ENCODE measurements at places on chromosomes 1 and 21.
A peak's percentile ranks its signal among the peaks of the same experiment; 100 is the strongest.

DNA sequence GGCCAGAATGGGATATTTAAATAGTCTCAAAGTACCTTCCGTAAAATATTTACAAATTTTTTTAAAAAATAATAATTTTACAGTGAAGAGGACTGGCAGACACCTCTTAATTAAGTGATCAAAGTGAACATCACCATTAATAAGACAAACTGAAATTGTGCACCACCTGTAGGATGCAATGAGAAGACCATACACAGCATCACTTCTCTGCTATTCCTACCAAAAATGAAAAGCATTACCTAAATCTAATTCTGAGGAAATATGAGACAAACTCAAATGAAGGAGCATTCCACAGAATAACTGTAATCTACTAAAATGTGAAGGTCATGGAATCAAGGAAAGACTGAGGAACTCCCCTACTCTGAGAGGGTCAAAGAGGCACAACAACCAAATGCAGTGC, 68.2 kb upstream of the PRDX6 start:
- DNase-seq, result no peak

DNA sequence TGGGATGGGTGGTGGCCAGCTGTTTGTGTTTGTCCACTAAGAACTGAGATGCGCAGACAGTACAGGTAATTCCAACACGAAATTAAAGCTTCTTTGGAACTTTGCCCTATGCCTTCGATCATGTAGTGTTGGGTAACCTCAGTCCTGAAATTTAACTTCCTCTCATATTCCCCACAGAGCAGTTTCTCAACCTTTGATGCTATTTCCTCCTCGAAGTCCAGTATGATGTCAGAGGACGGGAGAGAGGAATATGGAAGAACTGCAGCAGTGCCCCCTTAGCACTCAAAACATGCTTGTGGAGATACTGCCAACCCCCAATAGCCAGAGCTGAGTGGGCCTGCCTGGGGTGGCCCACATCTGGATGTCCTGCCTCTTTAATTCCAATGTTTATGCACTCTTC, 3.6 kb downstream of the LPAR3 start:
- DNase-seq, result no peak

DNA sequence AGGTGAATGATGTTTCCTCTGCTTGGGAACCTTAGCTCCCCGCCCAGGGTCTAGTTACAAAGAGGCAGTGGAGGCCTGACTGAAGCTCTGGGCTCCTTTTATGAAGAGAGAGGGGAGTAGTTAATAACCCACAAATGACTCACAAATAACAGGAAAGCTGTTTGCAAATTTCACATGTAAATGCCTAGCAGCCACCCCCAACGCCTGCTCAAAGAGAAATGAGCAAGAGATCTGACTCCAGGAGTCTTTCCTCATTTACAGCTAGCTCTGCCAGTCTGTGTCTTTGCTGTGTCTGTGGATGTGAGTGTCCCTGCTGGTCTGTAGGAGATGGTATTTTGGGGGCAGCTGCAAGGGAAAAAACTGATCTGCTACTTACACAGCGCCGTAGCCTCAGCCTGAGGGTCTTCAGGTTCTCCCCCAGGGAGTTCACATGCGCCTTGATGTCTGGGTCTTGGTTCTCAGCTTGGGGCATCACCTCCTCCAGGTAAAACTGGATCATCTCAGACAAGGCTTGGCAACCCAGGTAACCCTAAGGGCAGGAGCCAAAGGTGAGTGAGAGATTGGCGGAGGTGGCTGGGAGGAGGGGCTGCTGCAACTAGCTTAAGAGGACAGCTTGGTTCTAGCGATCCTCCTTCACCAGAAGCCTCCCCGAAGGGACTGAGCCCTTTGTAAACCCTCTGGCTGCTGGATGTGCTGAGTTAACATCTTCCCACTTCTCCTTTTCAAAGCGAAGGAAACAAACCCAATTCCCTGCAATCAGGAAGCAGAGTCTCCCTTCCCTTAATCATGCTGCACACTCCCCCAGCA, at the start of gene IL19:
Gene IL19, plus strand, starts transcription at position 243 of the 807 bp plus-strand sequence. CDS start 65,890 bp downstream, outside the sequence.
- DNase-seq, result no peak

DNA sequence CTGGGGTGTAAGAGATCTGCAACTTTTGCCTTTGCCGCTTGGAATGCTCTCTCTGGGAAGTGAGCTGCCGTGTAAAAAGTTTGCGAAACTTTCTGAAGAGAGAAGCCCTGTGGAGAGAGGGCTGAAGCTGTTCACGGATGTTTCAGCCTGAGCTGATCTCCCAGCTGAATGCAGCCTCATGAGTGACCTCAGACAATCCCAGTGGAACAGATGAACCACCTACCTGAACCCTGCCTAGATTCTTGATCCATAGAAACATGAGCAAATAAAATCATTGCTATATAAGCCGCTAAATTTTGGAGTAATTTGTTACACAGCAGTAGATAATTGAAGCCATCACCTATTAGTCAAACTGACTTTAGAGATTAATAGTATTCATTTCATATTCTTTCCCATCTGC, 4.4 kb upstream of the ALG6 start:
- no peak for DNase-seq

GRCh38 chr1:239053279-239053678, 333.1 kb upstream of the CHRM3 start:
- DNase-seq, result no peak

- DNase-seq, result no peak
Observed at GRCh38 chr1:19645411-19646251, 1.5 kb downstream of the NBL1 start.

GRCh38 chr1:64245495-64245894, 42.1 kb downstream of the UBE2U start:
- DNase-seq, result no peak

GRCh38 chr21:44800971-44801467, 601 bp downstream of the UBE2G2 start:
- peak; percentile 47 for DNase-seq

GRCh38 chr1:97164276-97164639, 442.7 kb downstream of the PTBP2 start:
- DNase-seq, result no peak

- no peak for DNase-seq
Observed at GRCh38 chr1:233513431-233513830, 100.5 kb upstream of the KCNK1 start.

DNA sequence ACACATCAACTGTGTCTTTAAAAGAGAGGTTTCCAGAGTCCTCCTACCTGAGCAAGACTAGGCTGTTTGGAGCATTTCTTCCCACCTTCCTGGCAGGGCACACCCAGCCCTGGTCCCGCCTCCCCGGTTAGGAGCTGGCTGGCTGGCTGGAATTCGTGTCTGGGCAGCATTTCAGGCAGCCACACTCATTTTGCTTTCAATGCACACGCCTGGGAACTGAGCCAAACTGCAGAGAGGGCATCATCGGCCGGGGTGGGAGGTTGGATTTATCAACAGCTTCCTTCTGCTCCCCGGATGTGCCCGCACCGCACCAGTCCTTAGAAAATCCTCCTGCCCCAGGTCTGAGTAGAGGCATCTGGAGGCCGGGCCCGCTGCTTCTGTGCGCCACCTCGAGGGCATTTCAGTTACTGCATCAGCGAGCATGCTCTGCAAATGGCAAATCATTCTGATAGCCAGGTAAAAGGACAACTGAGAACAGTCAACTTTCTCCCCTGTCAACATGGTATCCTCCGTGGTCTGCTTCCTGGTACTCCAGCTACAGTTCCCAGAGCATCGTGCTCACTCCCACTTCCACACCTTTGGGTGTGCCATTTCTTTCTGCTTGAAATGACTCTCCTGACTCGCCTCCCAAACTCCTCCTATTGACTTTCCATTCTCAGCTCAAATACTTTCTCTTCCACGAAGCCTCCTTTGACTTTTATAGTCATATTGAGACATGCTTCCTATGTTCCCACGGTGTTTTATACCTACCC, 20.6 kb downstream of the TCEA3 start:
- peak; percentile 99 for DNase-seq

DNA sequence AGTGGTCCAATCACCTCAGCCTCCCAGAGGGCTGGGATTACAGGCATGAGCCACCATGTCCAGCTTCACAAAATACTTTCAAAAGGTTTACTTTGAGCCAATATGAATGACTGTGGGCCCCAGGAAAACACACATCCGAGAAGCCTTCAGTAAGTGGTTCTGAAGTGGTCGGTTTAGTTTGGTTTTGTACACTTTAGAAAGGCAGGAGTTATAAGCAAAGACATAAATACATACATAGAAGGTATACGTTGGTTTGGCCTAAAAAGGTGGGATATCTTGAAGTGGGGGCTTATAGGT, 3.2 kb upstream of the MIB2 start:
- DNase-seq, result no peak

GRCh38 chr1:224894915-224895314, 34.6 kb upstream of the DNAH14 start:
- DNase-seq, result peak; percentile 56

- DNase-seq, result no peak
Observed at GRCh38 chr1:37630426-37631028, 4.2 kb downstream of the RSPO1 start.

DNA sequence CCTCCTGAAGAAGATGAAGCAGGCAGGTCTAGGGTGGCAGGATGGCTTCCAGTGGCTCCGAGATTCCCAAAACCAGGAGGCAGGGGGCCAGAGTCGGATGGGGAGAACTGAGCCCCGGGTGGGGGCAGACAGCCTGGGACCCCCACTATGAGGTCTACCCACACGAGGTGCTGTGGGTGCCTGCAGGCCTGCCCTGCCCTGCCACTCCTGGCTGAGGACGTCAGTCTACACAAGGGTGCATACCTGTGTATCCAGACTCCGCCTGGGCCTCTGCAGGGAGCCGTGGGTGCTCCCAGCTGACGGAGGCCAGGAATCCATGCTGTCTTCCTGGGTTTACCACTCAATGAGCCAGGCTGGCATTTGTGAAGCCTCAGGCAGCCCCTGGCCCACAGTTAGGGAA, 80.3 kb downstream of the PRDM16 start:
- no peak for DNase-seq

DNA sequence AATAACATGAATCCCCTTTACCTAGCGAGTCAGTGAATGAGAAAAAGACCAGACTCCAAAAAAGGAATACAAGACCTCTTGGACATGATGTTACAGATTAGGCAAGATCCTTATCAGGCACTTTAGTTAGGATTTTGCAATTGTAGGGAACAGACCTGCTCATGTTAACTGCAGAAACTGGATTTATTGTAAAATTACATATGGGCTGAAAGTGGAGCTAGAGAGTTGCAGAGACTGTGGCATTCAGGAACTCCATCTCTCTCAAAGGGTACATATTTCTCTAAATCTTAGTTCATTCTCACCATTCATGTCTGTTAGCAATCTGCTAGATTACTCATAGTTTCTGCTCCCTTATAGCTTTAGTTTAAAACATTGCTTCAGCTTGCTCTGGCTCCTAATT, 142.2 kb downstream of the PAPPA2 start:
- DNase-seq, result no peak

- no peak for DNase-seq
Observed at GRCh38 chr1:47646676-47647075, 208.8 kb downstream of the FOXD2 start.

GRCh38 chr1:24694380-24694843, 50.8 kb upstream of the CLIC4 start:
- peak; percentile 80 for DNase-seq

DNA sequence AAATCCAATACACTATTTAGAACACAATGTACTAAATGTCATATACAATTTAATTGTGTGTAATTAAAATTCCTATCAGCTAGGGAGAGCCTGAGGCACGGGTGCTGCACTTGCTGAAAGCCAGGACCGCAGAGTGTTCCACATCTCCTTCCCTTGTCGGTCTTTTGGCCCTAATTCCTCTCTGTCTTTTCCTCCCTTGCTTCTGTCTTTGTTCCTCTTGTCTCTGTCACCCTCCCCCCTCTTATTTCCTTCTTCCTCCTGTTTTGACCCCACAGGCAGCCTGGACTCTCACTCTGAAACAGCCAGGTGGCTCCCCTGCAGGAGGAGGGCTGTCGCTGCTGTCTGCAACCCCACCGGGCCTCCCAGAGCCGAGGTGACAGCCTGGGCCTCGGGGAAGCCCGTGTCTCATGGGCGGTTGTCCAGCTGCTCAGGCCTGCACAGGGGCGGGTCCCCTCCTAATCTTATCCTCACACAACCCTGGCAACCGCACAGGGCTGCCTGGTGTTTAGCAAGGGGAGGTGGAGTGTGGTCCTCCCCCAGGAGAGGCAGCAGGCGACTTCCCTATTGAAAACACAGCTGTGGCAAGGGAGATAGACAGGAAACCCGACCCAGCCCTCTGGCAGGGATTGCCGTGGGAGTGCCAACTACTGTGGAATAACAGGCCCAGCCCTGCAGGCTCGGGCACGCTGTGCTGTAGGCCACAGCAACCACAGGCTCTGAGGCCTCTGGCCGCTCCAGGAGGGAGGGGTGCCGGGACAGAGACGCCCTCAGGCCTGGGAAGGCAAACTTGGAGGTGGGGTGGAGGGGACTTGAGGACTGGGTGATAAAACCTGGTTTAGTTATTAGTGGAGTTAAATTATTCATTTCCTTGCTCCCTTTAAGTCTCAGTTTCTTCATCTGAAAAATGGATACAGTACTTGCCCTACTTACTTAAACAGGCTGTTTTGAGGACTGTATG, 68.8 kb upstream of the WDR26 start:
- DNase-seq, result peak; percentile 94

DNA sequence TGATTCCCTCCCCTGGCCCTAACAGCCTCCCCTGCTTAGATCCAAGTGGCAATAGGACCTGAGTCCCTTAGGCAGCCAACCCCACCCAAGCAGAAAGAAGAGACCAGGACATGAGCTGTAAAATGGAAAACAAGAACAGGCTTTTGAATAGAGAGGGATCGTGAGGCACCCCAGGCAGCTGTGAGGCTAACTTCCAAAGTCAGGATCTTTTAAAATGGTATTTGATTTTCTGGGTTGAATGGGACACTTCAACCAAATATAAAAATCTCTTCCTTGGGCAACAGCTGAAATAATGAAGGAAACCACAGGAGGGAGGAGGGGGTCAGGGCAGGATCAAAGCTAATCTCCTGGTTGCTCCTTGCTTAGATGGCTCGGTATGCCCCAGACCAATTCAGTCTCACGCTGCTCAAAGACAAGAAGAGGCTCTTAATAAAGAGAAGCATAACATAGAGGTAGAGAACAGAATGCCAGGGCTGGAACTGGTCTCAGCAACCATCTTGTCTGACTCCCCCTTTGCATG, 28.6 kb upstream of the AVPR1B start:
- no peak for DNase-seq

DNA sequence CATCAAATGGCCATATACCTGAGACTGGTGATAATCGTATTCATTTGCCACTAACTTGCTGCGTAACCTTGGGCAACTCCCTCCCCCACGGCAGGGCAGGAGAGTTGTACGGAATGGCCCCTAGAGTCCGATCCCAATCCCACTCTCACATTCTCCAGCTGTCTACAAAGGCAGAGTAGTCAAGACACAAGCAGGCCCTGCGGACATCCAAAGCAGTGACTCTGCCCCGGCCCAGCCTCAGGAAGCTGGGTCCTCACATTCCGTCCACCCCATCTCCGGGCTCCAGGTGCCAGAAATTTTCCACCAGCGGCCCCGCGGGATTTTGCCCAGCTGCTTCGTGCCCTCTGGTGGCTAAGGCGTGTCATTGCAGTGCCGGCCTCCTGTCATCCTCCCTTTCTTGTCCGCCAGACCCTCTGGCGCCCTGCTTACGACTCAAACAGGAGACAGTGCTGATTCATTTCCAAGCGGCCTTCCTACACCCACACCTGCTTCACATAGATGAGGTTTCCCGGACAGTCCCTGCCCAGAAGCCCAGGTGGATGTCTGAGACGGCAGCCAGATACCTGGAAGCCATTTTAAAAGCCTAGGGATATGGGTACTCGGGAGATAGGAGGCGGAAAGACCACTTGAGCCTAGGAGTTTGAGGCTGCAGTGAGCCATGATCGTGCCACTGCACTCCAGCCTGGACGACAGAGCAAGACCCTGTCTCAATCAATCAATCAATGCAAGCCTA, 2.9 kb upstream of the S100A2 start:
- DNase-seq, result peak; percentile 92
